Stimulated activated CD4-positive, alpha-beta T cell treated with anti-CD3 and anti-CD28 coated beads, Interleukin-12 subunit alpha, Interleukin-12 subunit beta, amount 100 ng/mL, for 24 hours (primary cell): ENCODE measurements at places on chromosomes 4 and X.

GRCh38 chr4:2587213-2587823 lies 50.9 kb downstream of the FAM193A start:
- DNase-seq: no peak

- DNase-seq: no peak
Measured at GRCh38 chr4:84470204-84470785, 28.8 kb downstream of the NKX6-1 start.

GRCh38 chrX:146243041-146243440 lies 425.4 kb downstream of the SLITRK2 start:
- DNase-seq: no peak

- DNase-seq: no peak
Measured at GRCh38 chr4:113951263-113951662, 28.2 kb downstream of the ARSJ start.

GRCh38 chr4:76691807-76692582 lies 205.9 kb downstream of the SOWAHB start:
- DNase-seq: no peak

- no peak for DNase-seq
Measured at GRCh38 chr4:153976954-153977353, 188.1 kb upstream of the SFRP2 start.

DNA sequence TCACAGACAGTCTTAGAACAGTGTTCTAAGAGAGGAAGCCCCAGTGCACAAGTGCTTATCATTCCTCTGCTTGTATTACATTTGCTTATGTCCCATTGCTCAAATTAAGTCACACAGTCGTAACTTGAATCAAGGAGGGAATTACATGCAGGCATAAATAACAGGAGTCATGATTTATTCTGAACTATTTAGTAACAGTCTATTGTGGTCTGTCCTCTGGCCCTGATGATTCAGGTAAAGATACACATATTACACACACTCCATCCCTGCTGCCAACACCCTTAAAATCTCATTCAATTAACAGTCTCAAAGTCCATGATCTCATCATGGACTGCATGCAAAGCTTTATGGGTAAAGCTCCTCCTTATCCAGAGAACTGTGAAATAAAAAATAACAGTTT lies 60.1 kb downstream of the GRIA2 start:
- no peak for DNase-seq

- no peak for DNase-seq
Measured at GRCh38 chr4:184376126-184376838, 98.1 kb downstream of the IRF2 start.

DNA sequence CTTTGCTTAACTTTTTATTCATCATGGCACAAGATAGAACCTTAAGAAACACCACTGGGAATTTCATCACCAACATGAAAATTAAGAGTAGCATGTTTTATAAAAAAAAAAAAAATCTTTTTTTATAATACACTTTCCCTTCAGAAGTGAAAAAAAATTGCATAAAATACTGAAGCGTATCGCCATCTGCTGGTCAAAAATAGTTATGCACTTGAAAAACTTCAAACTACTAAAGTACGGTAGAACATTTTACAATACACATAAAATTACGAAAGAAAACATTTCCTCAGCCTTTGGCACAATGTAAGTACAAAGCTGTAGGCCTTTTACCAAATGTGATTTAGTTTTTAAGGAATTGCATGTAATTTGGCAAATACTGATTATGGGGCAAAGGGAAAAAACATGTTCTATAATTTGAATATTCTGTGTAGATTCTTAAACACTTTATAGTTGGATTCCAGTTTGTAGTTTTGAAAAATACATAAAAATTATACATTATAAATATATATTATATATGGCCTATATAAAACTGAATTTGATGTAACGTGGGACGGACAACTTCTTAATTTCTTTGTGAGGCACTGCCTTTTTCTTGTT lies 26.5 kb downstream of the HCCS start:
- DNase-seq: no peak

- no peak for DNase-seq
Measured at GRCh38 chr4:64756016-64756415, 346.8 kb upstream of the TECRL start.

GRCh38 chr4:104747635-104748034 lies 252.9 kb upstream of the CXXC4 start:
- no peak for DNase-seq

DNA sequence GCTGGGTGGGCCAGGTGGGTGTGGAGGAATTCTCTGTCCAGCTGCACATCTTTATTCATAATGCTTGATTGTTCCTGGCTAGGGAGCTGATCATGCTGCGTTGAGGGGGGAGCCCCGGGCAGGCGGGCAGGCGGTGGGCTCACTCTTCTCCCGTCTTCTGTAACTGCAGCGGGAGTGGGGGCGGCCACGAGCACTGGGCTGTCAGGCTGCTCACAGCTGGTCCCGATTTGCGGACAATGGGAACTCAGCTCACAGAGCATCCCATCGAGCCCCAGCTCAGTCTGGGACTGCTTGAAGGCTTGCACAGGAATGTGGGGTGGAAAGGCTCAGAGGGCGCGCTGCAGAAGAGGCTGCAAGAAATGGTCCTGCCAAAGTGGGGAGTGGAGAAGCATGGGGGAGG lies 63.8 kb downstream of the EFNB1 start:
- DNase-seq: no peak

GRCh38 chrX:99301990-99302389 lies 1108.1 kb downstream of the PCDH19 start:
- DNase-seq: no peak

- no peak for DNase-seq
Measured at GRCh38 chr4:83885256-83886182, 349.6 kb downstream of the GPAT3 start.

GRCh38 chr4:118335324-118335723 lies 17.5 kb downstream of the PRSS12 start:
- no peak for DNase-seq

- DNase-seq: no peak
Measured at GRCh38 chr4:743463-744211, 38.0 kb downstream of the PCGF3 start.
